ENCODE measurements at places on chromosomes 13 and 19.

- DNase-seq, result no peak
These were observed 228.3 kb upstream of the IRS2 start for GRCh38 chr13:110014719-110015118.

DNA sequence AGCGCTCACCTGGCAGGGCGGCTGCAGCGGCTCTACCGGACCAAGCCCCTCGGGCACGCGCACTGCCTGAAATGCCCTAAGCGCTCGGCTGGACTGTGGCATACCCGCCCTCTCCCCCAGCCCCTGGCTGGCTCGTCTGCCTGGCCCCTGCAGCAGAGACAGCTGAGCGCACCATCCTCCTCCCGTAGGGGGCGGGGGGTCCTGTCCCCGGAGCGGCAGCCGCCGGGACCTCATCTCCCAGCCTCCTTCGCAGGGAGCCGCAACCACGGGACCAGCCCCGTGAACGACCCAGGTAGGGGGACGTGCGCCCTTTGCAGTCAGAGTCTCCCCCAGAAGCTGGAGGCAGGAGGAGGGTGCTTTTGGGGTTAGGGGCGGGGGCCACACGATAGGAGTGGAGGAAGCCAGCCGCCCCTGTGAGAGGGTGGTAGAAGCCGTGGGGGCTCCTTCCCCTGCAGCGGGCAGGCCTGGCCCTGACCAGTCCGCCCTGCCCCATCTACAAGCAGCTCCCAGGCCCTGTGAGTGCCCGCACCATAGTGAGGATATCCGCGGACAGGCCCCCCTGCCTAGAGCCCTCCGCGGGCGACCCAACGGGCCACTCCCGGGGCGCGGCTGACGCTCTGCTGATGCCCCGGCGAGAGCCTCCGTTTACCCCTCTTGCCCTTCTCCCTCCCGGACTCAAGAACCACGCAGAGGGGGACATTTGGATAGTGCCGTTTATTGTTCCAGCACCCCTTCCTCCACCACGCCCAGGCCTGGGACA is 34.2 kb downstream of the ZNF787 start:
- DNase-seq, result no peak

- no peak for DNase-seq
These were observed 589.9 kb downstream of the PCDH9 start for GRCh38 chr13:66640231-66640630.

GRCh38 chr13:24100188-24100587 is 60.3 kb upstream of the SPATA13 start:
- DNase-seq, result no peak

- no peak for DNase-seq
These were observed 9.2 kb upstream of the CEACAM18 start for GRCh38 chr19:51469162-51469561.

DNA sequence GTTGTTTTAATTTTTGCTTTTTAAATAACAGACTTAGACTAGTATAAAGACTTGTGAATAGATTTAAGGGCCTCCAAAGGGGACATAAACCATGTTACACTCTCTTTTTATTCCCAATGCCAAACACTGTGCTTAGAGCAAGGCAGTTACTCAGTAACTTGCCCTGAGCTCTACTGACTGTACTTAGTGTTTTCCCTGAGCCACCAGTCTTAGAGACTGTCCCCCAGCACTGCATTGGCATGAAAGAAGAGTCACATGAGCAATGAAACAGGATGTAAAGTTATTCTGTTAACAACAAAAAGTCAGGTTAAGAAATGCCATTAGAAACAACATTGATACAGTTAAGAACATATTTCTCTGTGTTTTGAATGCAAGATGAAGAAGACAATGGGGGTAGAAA is 187.9 kb downstream of the TBC1D4 start:
- no peak for DNase-seq

- DNase-seq, result no peak
These were observed 961.9 kb downstream of the DIAPH3 start for GRCh38 chr13:59201841-59202240.

- DNase-seq, result no peak
These were observed 35.4 kb downstream of the DOCK9 start for GRCh38 chr13:98942485-98942884.

DNA sequence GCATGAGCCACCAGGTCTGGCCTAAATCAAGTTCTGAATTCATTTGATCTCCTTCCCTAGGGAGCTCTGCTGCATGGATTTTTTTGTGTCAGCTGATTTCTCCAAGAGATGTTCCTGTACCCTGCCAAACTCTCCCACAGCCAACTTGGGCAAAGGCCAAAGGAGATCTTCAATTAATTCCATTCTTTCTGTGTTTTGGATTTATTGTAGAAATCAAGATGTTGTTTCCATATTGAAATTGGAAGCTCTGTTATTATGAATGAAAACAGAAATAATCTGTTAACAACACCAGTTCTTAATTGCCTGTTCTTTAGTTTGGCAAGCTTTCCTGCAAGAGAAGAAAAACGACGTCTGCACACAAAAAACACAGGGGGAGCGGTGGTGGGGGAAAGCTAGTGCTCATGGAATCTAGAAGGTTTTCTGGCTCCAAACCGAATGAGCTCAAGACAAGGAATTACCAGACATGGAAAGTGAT is 86.5 kb upstream of the ABCC4 start:
- no peak for DNase-seq

- DNase-seq, result no peak
These were observed 195.8 kb downstream of the FOXO1 start for GRCh38 chr13:40470660-40471059.

DNA sequence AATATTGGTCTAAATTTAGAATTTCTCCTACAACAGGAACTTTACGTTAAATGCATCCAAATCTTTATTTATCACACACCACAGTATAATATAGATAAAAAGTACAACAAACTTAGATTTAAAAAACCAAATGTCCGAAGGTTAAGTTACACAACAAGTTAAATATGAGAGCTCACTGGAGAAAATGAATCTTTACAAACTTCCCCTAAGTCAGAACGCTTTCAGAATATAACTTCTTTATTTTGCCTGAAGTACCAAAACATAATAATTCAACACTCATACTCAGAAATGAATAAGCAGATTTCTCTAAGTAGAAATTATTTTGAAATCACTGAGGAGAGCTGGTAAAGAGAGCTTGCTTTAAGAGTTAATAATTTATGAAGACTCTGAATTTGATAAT is 33.8 kb downstream of the TSC22D1 start:
- DNase-seq, result no peak

- no peak for DNase-seq
These were observed 188.9 kb downstream of the COL4A1 start for GRCh38 chr13:110118106-110118505.

DNA sequence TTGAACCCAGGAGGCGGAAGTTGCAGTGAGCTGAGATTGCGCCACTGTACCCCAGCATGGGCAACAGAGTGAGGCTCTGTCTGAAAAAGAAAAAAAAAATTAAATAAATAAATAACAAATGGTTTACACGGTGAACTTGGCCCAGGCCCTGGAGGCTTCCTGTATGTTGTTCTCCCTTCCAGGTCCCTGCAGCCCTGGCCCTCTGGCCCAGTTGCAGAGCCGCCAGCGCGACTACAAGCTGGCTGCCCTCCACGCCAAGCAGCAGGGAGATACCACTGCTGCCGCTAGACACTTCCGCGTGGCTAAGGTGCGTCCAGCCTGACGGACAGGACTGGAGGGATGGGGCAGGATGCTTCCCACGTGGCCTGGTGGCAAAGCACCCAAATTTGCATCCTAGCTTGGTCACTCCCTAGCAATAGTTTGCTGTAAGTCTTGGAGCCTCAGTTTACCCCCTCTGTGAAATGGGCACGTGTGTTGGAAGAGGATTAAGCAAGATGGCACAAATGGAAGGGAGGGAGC is 11.9 kb downstream of the CC2D1A start:
- no peak for DNase-seq

DNA sequence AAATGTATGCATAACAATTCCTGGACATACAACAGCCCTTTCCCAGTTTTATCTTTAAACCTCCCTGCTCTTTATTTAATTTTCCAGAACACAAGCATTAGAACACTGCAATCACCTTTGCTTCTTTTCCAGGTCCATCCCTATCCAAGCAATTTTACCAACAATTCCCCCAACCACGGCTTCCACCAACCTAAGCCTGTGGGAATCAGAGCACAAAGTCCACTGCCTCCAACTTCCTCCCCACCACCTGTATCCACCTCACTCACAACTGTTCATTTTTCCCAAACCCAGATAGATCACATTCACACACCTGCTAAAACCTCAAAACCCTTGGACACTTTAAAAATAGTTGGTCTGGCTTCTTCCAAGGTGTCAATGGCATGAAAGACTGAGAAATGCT is 39.5 kb downstream of the FOXO1 start:
- DNase-seq, result no peak

Measured in HTR-8/SVneo (cell line).